Stimulated activated effector memory CD8-positive, alpha-beta T cell treated with anti-CD3 and anti-CD28 coated beads, Interleukin-12 subunit alpha, Interleukin-12 subunit beta, amount 100 ng/mL, for 72 hours (primary cell): ENCODE measurements at places on chromosomes 2 and 18.

DNA sequence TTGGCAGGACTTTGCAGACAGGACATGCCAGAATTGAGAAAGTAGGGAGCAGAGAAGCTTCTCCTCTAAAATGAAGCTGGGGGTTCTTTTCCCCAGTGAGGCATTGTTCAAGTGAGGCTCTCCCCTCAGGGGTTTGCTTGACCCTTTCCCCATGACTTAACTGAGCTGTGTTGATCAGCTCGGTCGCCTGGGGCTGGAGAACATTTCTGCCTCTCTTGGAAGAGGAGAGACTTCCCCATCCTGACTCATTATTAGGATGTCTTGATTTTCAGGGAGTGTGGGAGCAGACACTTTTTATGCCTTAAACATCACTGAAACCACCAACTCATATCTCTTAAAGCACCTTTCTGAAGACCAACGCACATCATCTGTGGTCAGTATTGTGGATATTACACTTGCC, 27.9 kb upstream of the GLI2 start:
- DNase-seq, result no peak

GRCh38 chr2:223952280-223952968, 4.8 kb upstream of the MRPL44 start:
- DNase-seq, result no peak

- no peak for DNase-seq
Measured at GRCh38 chr2:204491528-204491927, 53.7 kb upstream of the PARD3B start.

DNA sequence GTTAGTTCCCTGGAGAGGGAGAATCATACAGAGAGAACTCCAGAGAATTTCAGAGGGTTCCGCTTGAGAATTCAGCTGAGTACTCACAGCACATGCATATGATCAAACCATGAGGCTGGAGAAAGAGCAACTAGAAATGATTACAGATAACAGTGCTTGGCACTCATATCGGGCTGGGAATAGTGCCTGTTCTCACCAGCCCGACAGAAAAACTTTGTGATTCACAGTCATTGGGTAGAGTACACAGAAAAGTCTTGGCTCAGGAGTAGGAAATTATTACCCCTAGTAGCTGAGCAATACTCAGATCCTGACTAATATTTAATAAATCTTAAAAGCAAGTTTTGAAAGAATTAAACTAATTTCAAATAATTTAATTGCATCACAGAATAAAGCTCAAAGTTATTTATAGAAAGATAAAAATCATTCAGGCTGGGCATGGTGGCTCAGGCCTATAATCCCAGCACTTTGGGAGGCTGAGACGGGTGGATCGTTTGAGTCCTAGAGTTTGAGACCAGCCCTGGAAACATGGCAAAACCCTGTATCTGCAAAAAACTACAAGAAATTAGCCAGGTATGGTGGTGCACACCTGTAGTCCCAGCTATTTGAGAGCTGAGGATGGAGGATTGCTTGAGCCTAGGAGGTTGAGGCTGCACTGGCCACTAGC, 6.8 kb downstream of the WDPCP start:
- no peak for DNase-seq

- no peak for DNase-seq
Measured at GRCh38 chr2:207660994-207661393, 35.8 kb upstream of the METTL21A start.

- DNase-seq, result no peak
Measured at GRCh38 chr2:96150791-96151594, 5.8 kb upstream of the DUSP2 start.

DNA sequence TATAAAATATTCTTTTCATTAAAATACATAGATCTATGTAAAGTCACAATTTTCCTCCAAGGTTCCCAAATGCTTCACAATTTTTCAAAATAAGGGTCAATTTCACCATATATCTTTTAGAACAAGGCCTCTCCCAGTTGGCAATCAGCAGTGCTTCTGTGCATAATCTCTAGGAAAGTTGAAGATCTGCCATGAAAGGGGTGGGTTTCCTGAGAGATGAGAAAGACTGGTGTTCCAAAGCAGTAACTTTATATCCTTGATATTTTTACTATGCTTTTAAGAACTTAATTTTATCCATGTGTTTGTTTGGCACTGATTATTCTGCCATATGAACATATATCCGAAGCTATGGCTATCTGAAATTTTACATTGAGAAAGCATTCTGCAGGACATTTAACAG, 199.4 kb upstream of the CYP26B1 start:
- DNase-seq, result no peak

DNA sequence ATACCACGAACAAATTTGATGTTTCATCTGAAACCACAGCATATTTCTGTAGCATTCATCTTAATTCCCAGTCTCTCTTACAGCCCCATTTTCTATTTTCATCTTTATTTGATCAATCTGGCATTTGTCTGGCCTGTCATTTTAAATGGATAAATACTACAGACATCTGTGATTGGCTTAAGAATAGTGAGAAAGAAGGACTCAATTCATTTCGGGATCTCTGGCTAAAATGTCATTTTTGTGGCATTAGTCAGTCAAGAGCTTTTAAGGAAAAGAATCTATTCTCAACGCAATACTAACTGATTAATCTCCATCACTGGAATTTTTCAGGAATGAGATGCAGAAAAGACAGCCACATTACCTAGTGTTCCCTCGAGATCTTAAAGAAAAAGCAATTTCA, 585.9 kb downstream of the IRS1 start:
- DNase-seq, result no peak

GRCh38 chr18:53115876-53116585, 776.0 kb downstream of the DCC start:
- no peak for DNase-seq

DNA sequence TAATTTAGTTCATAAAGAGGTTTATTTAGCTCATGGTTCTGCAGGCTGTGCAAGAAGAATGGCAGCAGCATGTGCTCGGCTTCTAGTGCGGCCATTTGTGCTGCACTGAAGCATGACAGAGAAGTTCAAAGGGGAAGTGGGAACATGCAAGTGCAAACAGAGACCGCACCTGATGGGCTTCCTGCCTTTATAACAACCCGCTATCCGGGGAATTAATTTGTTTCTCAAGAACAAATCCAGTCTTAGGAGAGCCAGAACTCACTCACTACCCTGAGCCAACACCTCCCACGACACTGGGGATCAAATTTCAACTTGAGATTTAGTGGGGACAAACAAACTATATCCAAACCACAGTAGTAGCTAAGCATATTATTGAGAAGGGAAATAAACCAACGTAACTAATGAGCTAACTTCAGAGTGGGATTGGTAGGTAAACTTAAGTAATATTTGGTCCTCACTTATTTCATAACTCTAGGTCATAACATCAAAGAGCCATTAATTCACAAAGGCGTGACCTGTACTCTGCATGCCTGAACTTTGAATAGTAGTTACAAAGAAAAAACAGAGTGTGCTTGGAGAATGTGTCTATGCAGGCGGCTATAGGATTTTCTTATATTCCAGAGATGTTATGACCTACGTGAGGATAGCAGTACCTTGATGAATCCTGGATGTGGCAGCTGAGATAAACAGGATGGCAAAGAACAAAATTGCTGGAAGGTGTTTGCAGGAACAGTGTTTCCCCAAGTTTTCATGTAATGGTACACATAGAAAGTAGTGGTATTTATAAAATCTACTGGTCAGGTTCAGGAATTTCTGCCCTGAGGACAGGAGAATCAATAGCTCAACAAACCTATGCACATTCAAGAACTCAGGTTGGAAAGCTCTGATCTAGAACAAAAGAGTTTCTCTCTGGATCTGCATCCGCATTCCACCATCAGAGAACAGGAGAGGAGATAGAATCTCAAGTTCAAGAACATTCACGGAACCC, 845.9 kb upstream of the ID2 start:
- DNase-seq, result no peak

- no peak for DNase-seq
Measured at GRCh38 chr2:81624825-81625224, 1320.3 kb upstream of the LRRTM1 start.

DNA sequence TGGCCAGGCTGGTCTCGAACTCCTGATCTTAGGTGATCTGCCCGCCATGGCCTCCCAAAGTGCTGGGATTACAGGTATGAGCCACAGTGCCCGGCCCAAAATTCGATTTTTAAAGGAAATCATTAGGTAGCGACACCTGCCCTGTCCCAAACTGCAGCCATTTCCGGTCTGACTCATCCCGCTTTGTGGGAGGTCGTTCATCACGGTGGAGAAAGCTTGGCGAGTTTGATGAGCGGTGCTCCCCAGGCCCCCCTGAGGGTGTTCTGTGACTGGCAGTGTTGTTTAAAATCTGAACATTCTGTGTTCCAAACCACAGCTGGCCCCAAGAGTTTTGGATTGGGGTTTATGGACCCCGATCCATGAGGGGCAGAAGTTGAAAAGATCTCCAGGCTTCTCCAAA, 53.0 kb upstream of the GLI2 start:
- no peak for DNase-seq

GRCh38 chr18:73059280-73059679, 191.5 kb upstream of the NETO1 start:
- no peak for DNase-seq

DNA sequence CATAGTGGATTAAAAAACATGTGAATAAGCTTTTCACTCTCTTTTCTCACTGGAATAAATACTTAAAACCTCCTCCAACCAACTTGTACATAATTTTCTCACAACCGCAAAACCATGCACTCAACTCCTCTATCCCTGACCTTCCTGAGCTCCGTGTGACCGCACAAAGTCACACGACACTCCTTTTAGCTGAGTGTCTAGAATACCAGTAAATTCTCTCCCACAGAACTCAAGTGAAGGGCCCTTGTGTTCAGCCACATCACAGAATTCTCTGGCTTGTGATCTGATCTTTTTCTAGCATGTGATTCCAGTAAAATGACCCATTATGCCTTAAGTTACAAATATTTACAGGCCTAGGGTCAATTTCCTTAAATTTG, 91.2 kb upstream of the ARL4C start:
- no peak for DNase-seq

GRCh38 chr2:205708231-205708631, 25.9 kb downstream of the NRP2 start:
- no peak for DNase-seq

- DNase-seq, result no peak
Measured at GRCh38 chr18:5414546-5414945, 119.0 kb upstream of the ZBTB14 start.

DNA sequence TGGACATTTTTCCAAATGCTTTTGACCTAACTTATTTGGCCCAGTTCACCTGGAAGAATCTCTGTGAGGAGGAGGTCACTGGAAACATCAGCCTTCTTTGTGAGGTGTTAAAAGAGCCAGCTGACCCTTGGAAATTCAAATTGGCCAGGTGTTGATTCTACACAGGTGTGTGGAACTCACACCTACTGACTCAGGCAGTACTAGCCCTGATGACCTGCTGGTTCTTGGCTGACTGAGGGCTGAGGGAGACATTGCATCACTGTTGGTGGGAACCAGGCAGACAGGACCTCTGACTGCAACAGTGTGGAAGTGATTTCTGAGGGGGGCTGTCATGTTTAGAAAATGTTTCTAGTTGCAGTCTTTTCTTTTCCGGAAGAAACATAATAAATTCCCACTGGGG, 242.2 kb upstream of the LRRTM1 start:
- DNase-seq, result no peak

GRCh38 chr2:71898375-71898774, 249.3 kb downstream of the CYP26B1 start:
- peak; percentile 22 for DNase-seq

GRCh38 chr2:158575051-158575635, 118.4 kb downstream of the PKP4 start:
- DNase-seq, result no peak

- DNase-seq, result no peak
Measured at GRCh38 chr2:32366595-32366994, 9.8 kb downstream of the BIRC6 start.

- DNase-seq, result no peak
Measured at GRCh38 chr18:63107171-63107845, 212.3 kb downstream of the BCL2 start.

DNA sequence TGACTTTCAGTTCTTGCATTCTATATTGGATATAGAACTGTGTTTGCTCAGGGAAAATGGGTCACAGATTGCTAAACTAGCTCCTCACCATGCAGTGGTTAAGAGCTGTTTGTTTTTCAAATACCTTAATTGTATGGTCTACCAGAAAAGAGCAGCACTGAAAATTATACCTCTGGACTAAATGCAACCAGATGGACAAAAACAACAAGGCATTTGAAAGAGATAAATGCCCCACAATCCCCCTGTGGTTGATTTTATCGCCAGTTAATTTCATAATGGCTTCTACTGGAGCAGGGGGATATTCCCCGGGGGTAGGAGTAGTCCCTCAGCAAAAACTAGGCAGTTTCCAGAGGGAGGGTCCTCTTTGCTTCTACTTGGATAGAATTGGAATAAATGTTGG, 267.9 kb upstream of the TNP1 start:
- DNase-seq, result no peak
